GM23248 (cell line): ENCODE measurements at places on chromosomes 1 and 21. TPM values are rescaled to one million over a fixed set of nuclear protein-coding genes. Genes with fewer than 3 reads are reported as not detected.

DNA sequence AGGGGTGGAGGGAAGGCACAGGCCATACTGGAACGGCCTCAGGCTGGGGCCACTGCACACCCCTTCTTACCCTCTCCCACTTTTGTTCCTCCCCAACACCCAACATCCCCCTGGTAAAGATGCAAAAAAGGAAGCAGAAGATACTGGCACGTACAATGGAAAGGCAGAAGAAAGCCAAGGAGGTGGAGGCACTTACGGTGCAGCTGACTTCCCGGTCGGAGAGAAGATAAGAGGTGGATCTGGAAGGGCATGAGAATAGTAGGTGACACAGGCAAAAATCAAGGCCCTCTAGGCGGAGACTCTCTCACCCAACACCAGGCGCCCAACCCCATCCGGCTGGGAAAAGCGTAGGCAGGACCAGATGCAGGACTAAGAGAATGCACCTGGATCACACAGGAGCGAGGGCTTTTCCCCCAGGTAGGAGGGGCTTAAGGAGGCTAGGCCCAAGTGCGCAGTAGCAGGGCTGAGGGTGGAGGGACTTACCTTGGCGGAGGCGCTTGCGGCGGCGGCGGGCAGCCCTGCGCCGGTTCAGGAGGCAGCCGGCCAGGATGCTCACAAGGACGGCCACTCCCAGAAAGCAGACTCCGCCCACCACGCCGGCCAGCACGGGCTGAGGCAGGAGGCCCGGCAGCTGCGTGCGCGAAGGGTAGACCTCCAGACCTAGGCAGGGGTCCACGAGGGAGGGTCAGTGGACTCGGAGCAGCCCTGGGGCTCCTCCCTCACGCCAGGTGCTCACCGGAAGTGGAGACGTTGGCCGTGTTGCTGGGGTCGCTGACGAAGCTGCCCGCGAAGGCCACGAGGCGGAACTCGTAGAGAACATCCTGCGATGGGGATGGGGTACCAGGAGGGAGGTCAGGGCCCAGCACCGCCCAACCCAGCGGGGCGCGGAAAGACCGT, 4.1 kb upstream of the TAGLN2 start:
- H3K36me3 ChIP-seq = no peaks in the 10 kb centered on the region
- no peak overlapping the region for H3K27ac ChIP-seq
- no peaks in the 10 kb centered on the region for H3K4me1 ChIP-seq
- DNase-seq = no peak
- H3K4me3 ChIP-seq = no peak overlapping the region

- peaks cover 22% of the 10 kb centered on the region; the same call in 1 of the 2 replicates for H3K4me1 ChIP-seq
- no peaks in the 10 kb centered on the region for H3K36me3 ChIP-seq
- no peak overlapping the region for H3K4me3 ChIP-seq
- H3K27me3 ChIP-seq = no peaks in the 10 kb centered on the region
- no peak overlapping the region for H3K27ac ChIP-seq
These were observed 2.9 kb downstream of the IGSF8 start for GRCh38 chr1:160095382-160096105.

The KCNA3 gene
- not detected in 2 replicates for total RNA-seq

GRCh38 chr21:18384771-18385170, 18.8 kb downstream of the TMPRSS15 start:
- DNase-seq = peak; percentile 6
- no peaks in the 10 kb centered on the region for H3K4me1 ChIP-seq
- no peaks in the 10 kb centered on the region for H3K27me3 ChIP-seq
- H3K27ac ChIP-seq = no peak overlapping the region

DNA sequence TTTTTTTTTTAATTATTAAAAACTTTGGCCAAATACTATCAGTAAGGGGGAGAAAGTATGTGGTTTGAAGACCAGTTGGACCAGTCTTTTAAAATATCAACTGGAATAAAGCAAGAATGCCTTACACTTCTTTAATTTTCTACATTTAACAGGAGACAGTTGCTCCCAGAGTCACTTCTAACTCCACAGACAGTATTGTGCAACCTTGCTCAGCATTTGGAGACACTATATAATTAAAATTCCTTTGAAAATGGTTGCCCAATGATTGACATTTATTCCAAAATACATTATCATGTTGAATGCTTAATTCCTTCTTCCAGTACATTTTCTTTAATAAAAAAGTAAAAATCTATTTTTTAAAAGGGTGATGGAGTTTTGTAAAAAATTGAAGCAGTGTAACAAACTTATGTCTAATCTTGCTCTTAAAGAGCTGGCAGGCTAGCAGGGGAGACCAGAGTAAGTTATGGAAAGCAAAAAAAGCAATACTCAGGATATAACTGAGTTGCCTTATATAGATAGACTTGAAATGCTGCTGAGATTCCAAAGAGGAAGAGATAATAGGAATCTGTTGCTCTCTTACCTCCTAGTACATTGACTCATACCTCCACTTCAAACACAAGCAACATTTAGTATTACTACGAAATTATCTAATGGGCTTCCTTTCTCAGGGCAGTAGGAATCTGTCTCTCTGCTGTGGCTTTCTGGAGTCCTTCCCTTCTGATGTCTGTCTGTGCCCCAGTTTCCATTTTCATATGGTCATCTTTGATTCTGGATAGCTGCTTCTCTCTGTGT, 69.7 kb upstream of the RGL1 start:
- H3K27me3 ChIP-seq = no peaks in the 10 kb centered on the region
- DNase-seq = peak; percentile 38
- no peak overlapping the region; the same call in 1 of the 2 replicates for H3K4me3 ChIP-seq
- H3K36me3 ChIP-seq = no peaks in the 10 kb centered on the region

The KIF14 gene
- total RNA-seq = 5.1 and 5.4 TPM in 2 replicates

DNA sequence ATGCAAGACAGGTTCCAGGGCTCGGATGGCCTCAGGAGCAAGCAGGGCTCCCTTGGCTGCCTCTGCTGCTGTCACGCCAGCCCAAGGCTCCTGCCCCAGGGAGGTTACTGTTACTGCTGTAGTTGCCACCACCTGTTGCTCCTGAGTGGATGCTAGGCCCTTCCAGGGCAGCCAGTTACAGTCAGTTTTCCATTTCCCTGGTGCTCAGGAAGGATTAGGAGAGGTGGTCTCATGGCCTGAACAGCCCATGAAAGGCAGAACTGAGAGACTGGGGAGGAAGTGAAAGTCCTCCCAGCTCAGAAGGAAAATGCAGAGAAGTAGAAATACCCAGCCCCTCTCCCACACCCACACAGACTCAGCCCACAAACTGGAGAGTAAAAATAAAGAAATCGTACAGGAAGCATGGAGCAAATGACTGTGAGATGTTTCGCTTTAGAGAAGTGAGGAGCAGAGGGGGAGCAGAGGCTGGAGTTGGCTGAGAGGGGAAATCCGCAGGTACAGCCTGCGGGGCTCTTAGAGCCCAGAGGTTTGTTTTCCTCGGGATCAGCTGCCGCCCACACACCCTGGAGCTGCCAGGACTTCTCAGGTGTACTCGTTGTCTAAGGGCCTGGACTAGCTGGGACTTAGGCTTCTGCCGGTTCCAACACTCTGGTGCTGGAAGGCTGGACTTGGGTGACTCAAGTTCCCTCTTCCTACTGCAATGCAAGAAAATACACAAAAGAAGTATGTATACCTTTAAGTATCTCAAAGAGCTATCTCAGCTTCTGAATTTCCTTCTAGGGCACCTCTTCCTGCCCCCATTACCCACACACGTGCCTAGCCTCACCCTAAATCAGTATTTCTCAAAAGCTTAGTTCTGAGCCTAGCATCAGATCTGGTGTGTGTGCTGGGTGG, 2.3 kb downstream of the IL6R start:
- peak; percentile 67 for DNase-seq
- H3K4me1 ChIP-seq = peaks cover 27% of the 10 kb centered on the region
- peak overlapping the region; percentile 78 for H3K4me3 ChIP-seq
- peak overlapping the region; percentile 79; the same call in 1 of the 2 replicates for H3K27ac ChIP-seq
- H3K36me3 ChIP-seq = no peaks in the 10 kb centered on the region

DNA sequence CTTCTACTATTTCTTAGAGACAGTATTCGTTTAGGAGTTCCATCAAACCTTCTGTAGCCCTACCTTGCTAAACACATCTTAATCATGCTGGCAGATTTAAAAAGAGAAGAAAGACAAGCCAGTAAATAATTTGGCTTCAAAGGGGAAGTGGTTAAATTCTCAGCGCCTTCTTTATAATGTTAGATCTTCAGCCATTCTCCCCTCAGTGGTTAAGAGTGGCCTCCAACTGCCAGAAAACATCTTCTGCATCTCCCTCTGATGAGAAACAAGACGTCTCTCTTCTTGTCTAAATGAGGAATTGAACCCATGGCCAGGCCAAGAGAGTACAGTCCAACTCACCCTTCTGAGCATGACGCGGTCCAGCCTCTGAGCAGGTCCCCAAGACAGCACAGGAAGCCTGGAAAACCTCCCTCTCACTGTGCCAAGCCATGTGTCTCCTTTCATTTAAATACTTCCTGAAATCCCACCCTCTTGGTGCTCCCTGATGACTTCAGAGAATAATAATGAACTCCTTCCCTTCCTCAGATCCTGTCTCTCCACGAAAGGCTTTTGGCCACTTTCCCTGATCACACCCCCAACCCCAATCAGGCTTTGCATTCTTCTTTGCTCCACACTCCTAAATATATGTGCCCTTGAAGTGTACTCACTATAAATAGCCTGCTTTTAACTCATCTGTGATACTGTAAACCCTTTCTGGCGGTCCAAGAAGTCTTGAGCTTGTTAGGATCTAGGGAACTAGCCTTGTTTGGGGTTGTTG, 16.4 kb upstream of the LRRC52 start:
- no peak overlapping the region for H3K27ac ChIP-seq
- no peak overlapping the region for H3K4me3 ChIP-seq
- H3K27me3 ChIP-seq = peaks cover 5% of the 10 kb centered on the region; the same call in 1 of the 2 replicates
- H3K36me3 ChIP-seq = no peaks in the 10 kb centered on the region
- H3K4me1 ChIP-seq = no peaks in the 10 kb centered on the region

DNA sequence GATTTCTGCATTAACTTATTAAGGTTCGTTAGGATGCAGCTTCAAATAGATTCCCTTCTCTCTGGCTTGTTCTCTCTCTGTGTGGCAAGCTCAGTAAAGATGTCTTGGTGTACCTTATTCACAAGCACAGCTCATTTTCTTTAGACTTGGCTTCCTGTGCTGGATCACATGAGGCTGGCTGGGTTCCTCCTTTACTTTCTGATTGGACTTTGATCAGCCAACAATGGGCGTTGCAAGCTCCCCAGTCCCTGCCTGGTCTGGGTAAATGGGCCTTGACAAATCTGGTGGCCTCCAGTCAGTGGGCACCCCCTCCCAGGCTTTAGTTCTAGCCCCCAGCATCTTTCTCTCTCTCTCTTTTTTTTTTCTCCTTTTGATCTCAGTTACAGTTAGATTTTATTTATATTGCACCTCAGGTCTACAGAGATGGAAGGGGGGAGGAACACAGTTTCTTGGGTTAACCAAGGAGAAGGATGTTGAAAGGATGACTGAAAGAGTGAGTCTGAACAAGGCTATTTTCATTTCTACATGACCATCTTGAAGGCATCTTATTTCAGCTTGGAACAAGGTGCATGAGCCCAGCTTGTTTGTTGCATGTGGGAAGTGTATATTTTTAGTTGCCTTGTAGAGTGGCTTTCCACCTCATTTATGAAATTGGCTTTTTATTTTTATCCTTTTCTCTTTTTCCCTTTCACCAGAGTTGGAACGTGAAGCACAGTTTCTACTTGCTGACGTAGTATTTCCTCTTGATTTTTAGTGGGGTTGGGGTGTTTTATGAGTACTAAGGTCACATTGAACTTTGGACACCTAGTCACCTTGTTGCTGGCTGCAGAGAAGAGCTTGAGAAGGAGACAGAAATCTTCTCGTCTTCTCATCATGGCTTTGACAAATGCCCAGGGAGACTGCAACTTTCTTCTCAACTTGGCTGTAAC, 77.1 kb downstream of the PBX1 start:
- H3K27ac ChIP-seq = peak overlapping the region; percentile 82
- H3K36me3 ChIP-seq = no peaks in the 10 kb centered on the region
- no peak overlapping the region for H3K4me3 ChIP-seq
- no peaks in the 10 kb centered on the region for H3K27me3 ChIP-seq
- no peak for DNase-seq

The MFAP2 gene
- total RNA-seq = 164 and 189 TPM in 2 replicates

The CCT8 gene
- total RNA-seq = 148 and 151 TPM in 2 replicates
